ENCODE measurements at places on chromosomes 3 and 15.

- DNase-seq: no peak
Observed at GRCh38 chr3:17583530-17583929, 158.9 kb downstream of the TBC1D5 start.

DNA sequence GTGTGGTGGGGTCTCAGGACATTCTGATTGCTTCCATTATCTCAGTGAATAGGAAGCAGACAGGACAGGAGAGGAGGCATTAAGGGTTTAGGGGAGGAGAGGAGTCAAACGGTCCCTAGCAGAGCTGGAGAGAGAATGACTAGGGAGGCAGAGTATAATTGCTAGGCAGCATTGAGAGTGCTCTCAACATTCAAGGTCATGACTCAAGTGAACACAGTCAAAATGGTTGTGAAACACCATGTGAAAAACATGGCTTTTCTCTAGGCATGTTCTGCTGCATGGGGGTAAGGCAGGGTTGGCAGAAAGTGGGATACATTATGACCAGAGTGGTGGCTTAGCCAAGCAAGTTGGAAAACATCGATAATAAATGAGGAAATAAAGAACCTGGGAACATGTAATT, 19.5 kb upstream of the HRH1 start:
- no peak for DNase-seq

DNA sequence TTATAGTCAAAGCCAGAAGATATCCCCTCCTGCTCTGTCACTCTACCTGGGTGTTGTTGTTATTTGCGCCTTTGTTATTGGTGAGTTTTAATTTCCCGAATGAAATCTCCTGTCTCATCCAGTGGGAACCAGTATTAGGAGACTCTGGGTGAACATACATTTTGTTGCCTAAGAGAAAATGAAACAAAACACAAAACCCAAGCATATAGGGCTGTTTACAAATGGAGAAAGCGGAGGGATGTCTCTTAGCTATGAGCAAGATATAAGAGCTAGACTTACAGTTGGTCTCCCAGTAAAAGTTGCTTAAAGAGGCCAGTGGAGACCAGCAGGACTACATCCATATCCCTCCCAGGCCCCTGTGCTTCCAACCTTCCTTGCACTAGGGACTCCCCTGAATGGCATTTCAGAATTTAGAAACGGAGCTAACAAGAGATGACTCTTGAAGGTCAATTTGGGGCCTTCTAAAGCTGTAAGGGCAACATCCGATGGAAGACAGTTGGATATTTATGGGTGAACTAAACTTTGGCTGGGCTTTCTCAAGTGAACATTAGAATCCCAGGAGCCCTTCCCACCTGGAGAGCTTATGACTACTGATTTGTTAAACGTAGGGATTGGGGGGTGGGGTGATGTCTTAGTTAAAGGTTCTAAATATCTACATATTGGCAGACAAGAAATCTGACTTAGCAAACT, 2.7 kb downstream of the EOMES start:
- DNase-seq: no peak

- DNase-seq: no peak
Observed at GRCh38 chr3:192339214-192339613, 388.1 kb downstream of the FGF12 start.

- peak; percentile 58 for DNase-seq
Observed at GRCh38 chr15:87877114-87877810, 379.3 kb downstream of the NTRK3 start.

GRCh38 chr15:64351265-64351664, 4.7 kb downstream of the CSNK1G1 start:
- DNase-seq: no peak

DNA sequence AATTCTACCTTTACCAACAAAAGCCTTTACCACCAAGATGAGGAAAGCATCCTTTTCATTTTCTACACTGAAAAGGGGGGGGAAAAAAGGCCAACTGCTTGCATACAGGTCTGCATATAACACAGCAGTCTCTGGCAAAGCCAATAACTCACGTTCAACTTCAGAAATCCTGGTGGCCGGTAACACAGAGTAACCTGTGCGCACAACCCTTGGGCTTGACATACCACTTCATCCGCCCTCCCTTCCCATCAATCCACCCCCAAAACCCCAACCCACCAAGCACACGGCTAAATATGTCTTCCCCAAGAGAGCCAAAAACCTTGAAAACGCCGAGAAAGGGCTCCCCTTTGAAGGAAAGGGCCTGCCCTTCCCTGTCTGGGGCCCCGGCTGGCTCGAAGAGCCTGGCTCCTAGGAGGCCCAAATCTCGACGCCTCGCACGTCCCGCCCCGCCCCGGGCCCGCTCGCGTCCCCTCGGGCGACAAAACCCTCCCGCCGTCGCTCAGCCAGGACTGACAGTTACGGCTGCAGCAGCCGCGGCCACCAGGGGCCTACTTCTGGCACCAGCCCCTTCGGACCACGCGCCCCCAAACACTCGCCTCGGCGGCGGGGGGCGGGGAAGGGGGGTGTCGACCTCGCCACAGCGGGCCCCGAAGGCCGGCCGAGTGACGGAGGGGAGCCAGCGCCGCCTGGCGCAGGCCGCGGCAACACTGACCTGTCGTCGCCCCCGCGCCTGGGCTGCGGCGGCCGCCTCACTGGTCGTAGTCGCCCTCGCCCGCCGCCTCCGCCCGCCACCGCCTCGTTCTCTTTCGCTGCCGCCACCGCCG, 835 bp downstream of the UBE3A start:
- DNase-seq: peak; percentile 76

DNA sequence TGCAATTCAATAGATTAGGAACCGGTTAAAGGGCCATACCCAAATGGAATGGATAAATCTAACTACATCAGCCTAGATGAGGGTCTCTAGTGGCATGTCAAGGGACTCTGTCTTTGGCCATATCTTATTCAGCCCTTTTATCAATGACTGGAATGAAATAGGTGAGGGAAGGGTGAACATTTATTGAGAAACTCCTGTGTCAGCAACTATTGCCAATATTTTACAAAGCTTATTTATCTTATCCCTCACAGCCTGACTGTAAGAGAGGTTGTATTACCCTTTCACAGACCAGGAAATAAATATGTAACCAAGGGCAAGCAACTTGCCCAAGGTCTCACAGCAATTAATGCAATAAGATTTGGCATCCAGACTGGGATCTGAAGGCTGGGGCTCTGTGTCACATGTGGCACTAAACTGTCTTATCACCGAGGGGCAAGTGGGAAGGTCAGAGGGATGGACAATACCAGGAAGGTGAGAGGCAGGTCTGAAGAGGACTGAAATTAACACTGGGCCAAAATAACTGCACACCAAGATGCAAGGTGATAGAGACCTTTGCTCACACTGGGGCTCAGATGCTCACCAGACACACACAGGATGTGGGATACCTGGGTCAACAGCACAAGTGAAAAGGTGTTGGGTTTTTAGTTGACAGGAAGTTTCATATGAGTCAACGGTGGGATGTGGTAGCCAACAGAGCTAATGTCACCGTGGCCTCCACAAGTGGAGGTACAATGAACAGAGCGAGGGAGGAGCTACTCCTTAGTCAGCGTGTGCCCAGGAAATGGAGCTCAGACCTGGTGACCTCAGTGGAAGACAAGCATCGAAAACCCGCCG, 261.3 kb downstream of the RPLP1 start:
- no peak for DNase-seq

DNA sequence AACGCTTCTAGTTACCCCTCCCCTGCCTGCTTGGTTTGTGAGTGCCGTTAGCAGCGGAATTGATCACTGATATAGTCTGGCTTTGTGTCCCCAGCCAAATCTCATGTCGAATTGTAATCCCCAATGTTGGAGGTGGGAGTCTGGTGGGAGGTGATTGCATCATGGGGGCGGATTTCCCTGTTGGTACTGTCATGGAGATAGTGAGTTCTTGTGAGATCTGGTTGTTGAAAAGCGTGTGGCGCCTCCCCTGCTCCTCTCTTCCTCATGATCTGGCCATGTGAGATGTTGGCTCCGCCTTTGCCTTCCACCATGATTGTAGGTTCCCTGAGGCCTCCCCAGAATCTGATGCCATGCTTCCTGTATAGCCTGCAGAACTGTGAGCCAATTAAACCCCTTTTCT, 47.3 kb upstream of the PGPEP1L start:
- no peak for DNase-seq

GRCh38 chr3:42014921-42015533, 53.1 kb upstream of the ULK4 start:
- no peak for DNase-seq
